ENCODE measurements at places on chromosomes 7 and 10. TPM values are rescaled to one million over a fixed set of nuclear protein-coding genes. Genes with fewer than 3 reads are reported as not detected.

SYT15B gene
- total RNA-seq: not detected

- DNase-seq: peak; percentile 33
Measured at GRCh38 chr7:124263232-124263827, 230.5 kb upstream of the TMEM229A start.

FOXI2 gene
- total RNA-seq: not detected

- DNase-seq: no peak
Measured at GRCh38 chr10:48744587-48744986, 59.9 kb downstream of the WDFY4 start.

PON1 gene
- total RNA-seq: not detected

GRCh38 chr7:98204670-98205069 lies 6.6 kb upstream of the BHLHA15 start:
- no peak for DNase-seq

GRCh38 chr10:132452216-132452650 lies 55.2 kb downstream of the PWWP2B start:
- no peak for DNase-seq

CAV2 gene
- 224 TPM for total RNA-seq

HOXA13 gene
- total RNA-seq: 2.6 TPM

GRCh38 chr7:159039716-159040115 lies 105.0 kb downstream of the VIPR2 start:
- DNase-seq: no peak

GRCh38 chr7:118759921-118760320 lies 535.4 kb downstream of the ANKRD7 start:
- DNase-seq: no peak

Measured in fibroblast of villous mesenchyme (primary cell).